ENCODE measurements at places on chromosomes 7 and 10. TPM values are rescaled to one million over a fixed set of nuclear protein-coding genes. Genes with fewer than 3 reads are reported as not detected.

PAPSS2 gene
- total RNA-seq: 0.54 TPM

AS3MT gene
- under 0.01 TPM for total RNA-seq

DAGLB gene
- 55.2 TPM for total RNA-seq

CUBN gene
- total RNA-seq: 3.2 TPM

LMTK2 gene
- total RNA-seq: 7.3 TPM

IGFBP3 gene
- total RNA-seq: 0.27 TPM

Measured in hematopoietic multipotent progenitor cell (in vitro differentiated cells).